ENCODE measurements at places on chromosomes 13 and 19.

DNA sequence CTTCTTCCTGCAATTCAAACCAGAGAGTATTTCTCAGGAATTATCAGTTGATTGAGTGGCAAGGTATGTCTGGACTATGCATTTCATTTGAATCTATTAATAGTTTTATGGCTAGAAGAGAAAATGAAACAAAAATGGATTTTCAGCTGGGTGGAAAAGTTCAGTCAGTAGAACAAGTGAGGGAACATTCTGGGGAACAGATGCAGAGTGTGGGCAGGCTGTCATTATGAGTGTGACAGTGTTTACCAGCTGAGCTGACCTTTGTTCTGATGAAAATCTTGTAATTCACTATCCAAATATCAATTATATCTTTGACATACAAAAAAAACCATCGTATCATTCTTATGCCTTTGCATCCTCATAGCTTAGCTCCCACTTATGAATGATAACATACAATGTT lies 2.6 kb upstream of the CLC start:
- ATAC-seq = no peak

- no peak for ATAC-seq
Measured at GRCh38 chr13:71460211-71460610, 406.8 kb downstream of the DACH1 start.

DNA sequence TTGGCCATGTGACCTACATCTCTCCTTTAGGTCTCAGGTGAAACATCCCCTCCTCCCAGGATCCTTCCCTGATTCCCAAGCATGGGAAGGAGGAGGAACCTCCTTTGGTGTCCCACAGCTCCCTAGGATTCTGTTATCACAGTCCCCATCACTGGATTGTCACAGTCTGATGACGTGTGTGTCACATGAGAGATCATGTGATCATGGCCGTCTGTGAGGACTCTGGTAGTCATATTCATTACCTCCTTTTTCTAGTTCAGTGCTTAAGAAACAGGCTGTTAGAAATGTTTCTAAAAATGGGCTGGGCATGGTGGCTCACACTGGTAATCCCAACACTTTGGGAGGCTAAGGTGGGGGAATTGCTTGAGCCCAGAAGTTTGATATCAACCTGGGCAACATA lies 3.0 kb downstream of the DHX34 start:
- no peak for ATAC-seq

DNA sequence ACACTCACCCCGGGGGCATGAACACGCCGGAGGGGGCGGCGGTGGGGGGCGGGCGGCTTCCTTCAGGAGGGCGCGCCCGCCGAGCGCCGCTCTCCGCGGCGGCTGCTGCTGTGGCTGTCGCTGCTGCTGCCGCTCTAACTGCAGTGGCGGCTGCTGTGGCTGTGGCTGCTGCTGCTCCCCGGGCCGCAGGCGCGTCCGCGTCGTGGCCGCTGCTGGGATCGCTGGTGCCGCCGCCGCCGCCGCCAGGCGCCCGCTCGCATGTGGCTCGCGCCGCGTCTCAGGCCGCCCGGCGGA lies at the start of gene BBC3:
BBC3 (minus strand) TSS at position 279 of the 294 bp plus-strand sequence. CDS start 2,768 bp downstream, outside the sequence.
- no peak for ATAC-seq

DNA sequence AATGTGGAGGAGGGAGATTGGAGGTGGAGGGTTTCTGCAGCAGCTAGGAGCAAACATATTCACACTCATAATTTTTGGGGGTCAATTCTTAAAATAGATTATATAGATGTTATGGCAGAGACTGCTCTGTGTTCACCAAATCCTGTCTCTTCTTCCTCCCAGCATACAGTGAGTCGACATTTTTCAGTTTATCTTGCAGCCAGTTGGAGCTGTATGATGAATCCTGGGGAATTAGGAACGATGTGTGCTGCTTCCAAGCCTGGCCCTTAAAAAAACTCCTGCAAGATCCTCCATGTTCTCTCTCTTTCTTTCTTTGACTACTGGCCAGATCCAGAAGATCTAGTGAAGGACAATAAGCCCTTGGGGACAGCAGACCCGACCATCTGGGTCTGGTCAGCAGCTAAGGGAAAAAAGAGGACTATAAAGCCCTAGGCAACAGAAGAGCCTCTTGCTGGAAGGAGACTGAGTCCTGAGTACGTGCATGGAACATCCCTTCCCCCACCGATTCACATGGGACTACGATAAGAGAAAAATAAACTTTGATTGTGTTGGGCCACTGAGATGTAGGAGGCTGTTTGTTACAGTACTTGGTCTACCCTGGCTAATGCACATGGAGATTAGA lies 55.8 kb upstream of the POMP start:
- ATAC-seq = no peak

DNA sequence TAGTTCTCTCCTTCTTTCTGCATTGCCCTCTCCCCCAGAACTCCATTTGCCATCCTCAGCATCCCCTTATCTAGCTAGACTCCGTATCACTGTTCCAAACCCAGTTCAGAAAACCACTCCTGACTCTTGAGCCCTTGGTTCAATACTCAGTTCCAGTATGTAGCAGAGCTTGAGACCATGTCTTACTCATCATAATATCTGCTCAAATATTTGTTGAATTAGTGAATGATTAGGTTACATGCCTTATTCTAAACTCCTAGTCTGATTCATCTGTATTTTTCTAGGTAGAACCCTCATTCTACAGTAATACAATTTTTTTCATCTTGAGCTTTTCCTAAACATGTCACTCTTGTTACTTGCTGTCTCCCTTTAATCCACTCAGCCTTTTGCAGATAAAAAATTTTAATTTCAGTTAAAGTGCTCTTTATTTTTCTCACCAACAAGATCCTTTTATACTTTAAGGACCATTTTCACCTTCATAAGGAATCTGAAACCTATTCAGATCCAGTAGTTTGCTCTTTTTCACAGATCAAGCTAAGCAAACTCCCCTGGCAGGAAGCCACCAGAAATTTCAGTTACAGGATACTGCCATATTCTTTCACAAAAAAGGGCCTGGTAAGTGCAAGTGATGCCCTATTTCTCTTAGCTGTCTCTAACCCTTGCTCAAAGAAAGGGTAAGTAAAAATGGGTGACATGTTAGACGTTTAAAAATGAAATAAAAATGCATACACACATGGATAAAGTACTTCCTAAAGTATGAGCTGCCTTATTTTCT lies 23.1 kb upstream of the INTS6 start:
- no peak for ATAC-seq

Data from gastroesophageal sphincter (tissue), 4 donors.